ENCODE measurements at places on chromosomes 13 and 19.
A peak's percentile ranks its signal among the peaks of the same experiment; 100 is the strongest.

GRCh38 chr19:51186323-51186722 is 38.6 kb upstream of the CD33 start:
- no peak for DNase-seq

- no peak for DNase-seq
Observed at GRCh38 chr13:35460061-35460460, 16.4 kb downstream of the MAB21L1 start.

DNA sequence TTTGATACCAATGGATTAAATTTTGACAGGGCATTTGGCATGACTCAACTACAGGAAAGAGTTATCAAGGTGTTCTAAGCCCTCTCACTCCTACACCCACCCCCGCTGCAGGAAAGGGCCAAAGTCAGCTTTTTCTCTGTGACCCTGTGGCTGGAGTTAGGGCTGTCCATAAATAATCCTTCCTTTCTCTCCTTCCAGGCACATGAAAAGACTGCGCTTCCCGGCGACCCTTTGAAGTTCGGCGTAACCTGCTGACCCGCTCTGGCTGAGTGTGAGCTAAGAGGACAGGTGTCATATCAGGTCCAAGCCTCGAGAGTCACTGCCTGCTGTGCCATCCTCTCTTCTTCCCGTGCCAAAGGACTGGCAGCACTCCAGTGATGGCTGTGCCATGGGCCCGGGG is 25.6 kb downstream of the ZNF114 start:
- no peak for DNase-seq

GRCh38 chr13:99393791-99394735 is 86.9 kb upstream of the GPR183 start:
- no peak for DNase-seq

DNA sequence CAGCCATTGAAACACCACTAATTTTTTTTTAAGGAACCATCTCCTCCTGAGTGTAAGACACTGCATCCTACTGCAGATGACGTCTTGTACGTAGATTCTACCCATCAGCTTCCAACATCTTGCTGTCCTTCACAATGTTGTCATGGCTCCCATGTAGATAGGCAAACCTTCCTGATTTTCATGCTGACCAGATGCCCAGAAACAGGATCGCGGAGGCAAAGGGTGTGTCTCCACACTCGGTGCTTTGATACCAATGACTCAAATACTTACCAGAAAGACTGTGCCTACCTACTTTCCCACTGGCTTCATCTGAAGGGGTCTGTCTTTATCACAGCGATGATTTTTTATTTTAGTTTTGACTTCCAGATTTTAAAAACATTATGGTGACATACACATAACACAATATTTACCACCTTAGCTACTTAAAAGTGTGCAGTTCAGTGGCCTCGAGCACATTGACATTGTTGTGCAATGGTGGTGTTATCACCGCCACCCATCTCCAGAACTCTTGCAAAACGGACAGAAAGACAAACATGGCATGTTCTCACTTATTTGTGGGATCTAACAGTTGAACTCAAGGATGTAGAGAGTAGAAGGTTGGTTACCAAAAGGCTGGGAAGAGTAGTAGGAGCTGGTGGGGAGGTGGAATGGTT is 94.0 kb upstream of the PEG3 start:
- no peak for DNase-seq

GRCh38 chr19:32606289-32606688 is 25.3 kb downstream of the PDCD5 start:
- no peak for DNase-seq

DNA sequence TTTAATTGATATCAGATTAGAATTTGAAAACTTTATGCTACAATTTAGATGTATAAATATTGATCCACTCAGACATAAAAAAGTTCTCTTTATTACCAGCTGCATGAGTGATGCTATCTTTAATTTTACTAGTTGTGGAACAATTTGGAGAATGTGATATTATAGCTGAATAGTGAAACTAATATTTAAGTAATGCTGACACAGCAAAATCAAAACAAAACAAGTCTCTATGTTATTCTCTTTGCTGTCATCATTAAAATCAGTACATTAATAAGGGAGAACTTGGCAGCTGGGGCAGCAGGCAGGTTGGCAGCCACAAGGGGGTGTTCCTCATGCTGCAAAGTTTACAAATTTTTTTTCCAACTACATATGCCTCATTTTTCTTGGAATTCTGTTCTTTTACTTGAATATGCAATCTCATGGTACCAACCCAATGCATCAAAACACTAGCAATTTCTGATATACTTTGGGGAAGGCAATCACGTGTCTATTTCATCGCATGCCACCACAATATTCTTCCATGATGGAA is 585.3 kb downstream of the FGF9 start:
- no peak for DNase-seq

DNA sequence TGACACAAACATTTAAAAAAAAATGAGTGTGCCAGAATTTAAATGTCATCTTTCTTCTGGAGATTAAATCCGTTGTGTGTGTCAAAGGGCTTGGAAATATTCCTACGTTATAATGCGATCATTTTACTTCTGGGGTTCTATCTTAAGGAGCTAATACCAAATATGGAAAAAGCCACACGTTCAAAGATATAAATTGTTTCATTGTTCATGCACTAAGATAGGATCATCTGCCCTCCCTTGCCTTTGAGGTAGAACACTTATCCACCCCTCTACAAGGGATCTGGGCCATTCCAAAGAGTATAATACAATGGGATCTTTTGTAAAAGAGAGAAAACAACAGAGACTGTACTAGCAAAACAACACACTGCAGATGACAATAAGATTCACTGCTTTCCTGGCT is 64.9 kb downstream of the ANKRD10 start:
- DNase-seq: no peak

GRCh38 chr13:113724016-113724758 is 34.8 kb upstream of the TMEM255B start:
- no peak for DNase-seq

GRCh38 chr13:106381091-106381490 is 154.4 kb downstream of the EFNB2 start:
- DNase-seq: no peak

- DNase-seq: no peak
Observed at GRCh38 chr13:96963786-96964475, 30.3 kb downstream of the OXGR1 start.

DNA sequence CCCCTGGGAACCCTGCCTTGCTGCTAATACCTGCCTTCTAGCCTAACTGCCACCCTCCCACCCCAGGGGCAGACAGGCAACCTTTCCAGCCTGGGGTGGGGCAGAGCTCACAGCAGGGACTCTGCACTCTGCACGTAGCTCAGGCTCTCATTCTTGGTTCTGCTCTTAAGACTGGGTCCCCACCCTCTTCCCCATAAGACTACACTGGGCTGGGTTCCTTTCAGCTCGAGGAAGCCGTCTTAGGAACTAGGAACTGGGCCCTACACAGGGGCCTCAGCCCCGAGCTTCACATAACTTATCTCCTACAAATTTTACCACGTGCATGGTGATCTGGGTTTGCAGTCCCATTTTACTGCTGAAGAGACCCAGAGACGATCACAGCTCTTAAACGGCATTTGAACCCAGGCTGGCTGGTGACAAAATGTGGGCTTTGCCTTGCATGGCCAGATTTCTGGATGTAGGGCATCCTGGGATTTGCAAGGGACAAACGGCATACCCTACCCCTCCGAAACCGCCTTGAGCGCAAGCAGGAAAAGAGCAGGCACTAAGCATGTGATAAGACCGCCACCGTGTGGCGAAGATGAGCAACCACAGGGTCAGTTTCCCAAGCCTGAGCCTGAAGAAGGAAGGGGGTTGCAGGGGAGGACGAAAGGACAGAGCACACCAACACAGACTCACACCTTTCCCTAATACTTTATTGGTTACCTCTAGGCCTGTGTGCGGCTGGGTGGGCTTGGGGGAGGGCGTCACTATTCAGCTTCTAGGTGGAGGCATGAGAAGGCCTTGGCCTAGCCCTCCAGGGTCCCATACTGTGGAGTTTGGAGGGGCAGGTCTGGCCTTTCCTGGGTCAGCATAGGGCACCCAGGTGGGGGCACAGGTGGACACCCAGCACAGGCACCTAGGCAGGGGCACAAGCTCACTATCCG is 5.1 kb downstream of the JUNB start:
- peak; percentile 60 for DNase-seq

DNA sequence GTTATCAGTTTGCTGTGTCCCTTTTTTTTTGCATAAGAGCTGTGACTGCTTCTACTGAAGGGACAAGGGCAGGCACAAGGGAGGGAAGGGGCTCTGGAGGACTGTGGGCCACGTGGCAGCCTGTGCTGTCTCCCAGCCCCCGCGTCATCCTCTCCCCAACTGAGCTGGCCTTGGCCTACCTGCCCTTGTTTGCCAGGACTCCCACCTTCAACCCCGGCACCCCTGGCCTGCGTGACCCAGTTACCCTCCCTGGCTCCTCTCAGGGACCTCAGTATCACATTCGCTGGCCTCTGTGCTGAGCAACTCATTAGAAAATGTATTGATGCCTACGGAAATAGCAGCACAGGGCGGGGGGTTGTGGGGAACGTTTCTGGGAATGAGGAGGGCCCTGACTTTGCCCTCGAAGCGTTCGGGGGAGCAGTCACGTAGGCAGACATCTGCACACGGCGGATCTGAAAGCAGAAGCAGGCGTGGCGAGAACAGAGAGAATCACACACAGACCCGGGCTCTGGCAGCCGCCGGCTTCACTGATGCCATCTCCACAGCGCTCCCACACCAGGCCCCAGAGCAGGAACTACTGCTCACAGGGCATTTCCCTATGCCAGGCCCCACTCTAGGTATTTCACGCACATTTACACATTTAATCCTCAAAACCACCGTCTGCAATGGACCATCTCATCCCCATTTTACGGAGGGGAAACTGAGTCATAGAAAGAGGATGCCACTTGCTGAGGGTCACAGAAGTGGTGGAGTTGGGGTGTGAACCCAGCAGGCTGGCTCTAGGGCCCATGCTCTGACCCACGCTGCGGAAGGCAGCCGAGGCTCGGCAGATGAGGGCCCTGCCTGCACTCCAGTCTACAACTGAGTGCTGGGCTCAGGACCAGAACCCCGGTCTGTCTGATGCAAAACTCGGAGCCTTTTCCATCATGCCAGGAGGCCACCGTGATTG is 5.7 kb upstream of the ATF5 start:
- no peak for DNase-seq

GRCh38 chr19:13350072-13350471 is 156.2 kb downstream of the CACNA1A start:
- no peak for DNase-seq

GRCh38 chr13:76503766-76504165 is 382.4 kb downstream of the KCTD12 start:
- no peak for DNase-seq

DNA sequence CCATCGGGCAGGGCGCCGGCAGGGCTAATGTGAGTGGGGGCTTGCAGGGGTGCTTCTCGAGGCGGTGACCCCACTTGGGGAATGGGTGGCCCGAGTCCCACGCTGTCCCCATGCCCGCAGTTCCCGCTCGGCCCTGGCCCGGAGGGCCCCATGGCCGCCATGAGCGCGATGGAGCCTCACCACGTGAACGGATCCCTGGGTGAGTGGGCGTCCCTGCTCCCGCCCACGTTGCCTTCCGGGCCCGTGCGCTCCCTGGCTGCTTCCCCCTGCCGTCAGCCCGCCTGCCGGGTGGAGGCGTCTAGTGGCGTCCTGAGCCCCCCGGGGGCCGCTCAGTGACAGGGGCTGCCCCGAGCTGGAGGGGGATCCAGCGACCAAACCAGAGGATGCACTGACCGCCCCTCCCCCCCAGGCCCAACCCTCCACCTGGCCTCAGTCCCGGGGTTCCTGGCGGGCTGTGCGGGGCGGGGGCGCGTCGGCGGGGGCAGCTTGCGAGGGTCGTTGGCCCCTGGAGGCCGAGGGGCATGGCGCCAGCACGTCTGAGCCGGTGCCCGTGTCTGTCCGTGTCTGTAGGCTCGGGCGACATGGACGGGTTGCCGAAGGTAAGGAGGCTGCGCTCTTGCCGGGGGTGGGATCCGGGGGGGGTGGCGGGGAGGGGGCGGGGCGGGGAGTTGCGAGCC is 4.8 kb downstream of the ISYNA1 start:
- DNase-seq: no peak

- DNase-seq: no peak
Observed at GRCh38 chr13:101612735-101613134, 160.3 kb downstream of the ITGBL1 start.

- DNase-seq: no peak
Observed at GRCh38 chr19:18798384-18799352, 7.6 kb upstream of the COMP start.

- DNase-seq: no peak
Observed at GRCh38 chr19:12899891-12900518, 9.0 kb downstream of the GCDH start.

DNA sequence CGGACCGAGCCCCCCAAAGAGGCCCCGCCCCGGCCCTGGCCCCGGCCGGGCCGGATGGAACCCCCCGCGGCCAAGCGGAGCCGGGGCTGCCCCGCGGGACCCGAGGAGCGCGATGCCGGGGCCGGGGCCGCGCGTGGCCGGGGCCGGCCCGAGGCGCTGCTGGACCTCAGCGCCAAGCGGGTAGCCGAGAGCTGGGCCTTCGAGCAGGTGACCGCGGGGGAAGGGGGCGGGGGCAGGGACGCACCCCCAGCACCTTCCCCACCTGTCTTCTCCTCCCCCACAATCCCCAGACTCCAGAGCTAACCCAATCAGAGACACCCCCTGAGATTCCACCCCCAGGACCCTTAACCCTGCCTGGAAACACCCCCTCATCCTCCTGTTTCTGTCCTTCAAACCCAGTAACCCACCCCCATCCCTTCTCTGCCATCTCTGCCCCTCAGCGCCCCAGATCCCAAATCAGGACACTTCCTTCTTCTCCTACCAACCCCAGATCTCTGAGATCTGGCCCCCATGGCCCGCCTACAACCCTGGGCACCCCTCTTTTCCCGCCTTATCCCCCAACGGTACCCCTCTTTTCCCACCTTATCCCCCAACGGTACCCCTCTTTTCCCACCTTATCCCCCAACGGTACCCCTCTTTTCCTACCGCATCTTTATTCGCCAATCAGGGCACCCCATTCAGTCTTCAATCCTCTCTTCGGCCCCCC is 505 bp downstream of the ZSWIM4 start:
- DNase-seq: no peak

DNA sequence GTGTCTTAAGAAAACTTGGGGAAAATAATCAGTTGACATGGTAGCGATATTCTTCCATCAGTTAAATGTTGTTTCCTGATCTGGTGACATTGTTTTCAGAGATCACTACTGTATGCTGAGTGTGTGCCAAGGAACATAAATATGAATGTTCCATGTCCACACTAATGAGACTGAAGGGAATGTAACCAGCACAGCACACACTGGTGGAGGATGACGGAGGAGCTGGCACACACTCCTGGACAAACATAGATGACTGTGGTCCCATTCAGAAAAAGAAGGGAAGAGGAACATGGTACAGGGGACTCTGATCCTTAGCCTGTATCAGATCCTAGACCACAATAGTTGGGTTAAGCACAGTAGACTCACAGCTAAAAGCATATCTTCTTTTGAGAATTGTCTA is 574.8 kb downstream of the MYO16 start:
- no peak for DNase-seq

DNA sequence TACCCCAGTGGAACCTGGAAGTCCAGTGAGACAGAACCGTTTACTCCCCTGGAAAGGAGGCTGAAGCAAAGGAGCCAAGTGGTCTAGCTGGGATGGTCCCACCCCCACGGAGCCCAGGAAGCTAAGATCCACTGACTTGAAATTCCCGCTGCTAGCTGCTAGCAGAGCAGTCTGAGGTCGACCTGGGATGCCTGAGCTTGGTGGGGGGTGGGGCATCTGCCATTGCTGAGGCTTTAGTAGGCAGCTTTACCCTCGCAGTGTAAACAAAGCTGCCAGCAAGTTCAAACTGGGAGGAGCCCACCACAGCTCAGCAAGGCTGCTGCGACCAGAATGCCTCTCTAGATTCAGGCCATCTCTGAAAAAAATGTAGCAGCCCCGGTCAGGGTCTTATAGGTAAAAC is 437.0 kb downstream of the SUCLA2 start:
- no peak for DNase-seq

- peak; percentile 67 for DNase-seq
Observed at GRCh38 chr19:47230054-47230920, 712 bp downstream of the BBC3 start.

Data from stimulated activated CD4-positive, alpha-beta T cell treated with anti-CD3 and anti-CD28 coated beads, TNF-alpha, amount 100 ng/mL, for 4 hours (primary cell).